ENCODE measurements at places on chromosomes 7 and 10.

DNA sequence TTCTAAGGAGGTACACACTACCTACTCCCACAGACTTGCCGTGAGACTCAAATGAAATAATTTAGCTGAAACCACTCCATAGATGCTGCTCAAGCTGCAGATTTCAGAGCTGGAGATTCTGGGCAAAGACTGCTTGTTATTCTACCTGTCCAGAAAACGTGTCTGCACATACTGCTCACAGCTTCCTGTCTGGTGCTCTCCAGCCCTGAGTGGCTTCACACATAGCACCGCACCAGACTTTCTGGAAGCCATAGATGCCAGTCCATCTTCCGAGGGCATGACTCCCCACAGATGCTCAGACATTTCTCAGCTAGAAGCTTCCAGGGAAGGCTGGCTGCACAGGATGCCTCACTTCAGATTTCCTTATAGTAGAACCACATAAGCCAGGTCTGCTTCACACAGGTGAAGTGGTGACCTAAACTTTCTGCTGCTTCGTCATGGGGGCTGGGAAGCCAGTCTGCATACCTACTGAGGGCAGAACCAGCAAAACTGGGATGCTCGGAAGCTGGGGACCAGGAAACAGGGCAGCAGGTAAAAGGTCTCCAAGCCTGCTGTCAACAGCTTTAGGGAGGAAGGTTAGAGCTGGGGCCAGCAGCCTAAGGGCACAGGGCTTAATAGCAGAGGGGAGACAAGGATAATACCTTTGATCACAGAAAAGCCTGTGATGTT, 18.2 kb downstream of the CCDC6 start:
- DNase-seq: no peak

DNA sequence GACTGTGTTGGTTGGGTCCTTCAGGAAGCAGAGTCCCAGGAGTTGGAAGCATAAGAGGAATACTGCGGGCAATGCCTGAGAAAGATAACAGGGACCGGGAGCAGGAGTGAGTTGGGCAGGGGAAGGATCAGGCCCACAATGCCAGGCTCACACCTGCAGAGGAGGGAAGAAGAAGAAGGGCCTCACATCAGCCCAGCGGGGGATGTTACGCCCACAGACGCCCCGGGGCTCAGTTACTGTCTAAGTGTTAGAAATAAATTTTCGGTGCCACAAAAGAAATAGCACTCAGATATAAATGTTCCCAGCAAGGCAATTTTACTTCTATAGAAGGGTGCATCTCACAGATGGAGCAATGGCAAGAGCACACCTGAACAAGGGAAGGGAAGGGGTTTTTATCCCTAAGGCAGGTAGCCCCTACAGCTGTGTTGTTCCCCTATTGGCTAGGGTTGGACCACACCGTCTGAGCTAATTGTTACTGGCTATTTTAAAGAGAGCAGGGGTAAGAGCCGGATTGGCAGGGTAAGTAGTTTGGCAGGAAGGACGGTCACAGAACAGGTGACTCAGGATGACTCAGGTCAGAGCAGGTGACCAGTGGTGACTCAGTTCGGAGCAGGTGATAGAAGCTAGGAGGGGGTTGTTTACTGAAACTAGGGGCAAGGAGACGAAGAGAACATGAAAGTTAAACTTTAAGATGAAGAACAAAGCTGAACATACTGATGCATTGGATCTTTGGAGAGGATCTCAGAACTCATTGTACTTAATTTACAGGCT, at the start of gene NOS3:
Gene NOS3, plus strand, starts transcription at position 602 of the 771 bp plus-strand sequence. CDS start 2,787 bp downstream, outside the sequence.
- no peak for DNase-seq

DNA sequence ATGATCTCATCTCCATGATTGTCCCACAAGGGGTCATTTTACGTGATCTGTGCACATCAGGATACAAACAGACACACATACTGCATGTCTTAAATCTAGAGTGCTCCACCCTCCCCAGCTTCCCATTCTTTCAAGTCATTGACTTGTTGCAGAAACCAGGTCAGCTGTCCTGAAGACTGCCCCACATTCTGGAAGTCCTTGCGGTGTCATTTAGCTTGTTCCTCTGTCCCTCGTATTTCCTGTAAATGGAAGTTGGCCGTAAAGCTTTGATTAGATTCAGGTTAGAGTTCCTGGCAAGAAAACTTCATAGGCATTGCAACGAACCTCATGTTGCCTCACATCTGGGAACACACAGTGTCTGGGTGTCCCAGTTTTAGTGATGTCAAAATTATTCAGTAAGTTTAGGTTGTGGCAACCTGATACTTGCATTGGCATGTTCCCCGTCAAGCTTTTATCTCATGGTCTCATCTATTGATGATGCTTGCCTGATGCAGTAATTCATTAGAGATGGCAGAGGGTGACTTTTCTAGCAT, 417.4 kb upstream of the GALNT17 start:
- DNase-seq: no peak

DNA sequence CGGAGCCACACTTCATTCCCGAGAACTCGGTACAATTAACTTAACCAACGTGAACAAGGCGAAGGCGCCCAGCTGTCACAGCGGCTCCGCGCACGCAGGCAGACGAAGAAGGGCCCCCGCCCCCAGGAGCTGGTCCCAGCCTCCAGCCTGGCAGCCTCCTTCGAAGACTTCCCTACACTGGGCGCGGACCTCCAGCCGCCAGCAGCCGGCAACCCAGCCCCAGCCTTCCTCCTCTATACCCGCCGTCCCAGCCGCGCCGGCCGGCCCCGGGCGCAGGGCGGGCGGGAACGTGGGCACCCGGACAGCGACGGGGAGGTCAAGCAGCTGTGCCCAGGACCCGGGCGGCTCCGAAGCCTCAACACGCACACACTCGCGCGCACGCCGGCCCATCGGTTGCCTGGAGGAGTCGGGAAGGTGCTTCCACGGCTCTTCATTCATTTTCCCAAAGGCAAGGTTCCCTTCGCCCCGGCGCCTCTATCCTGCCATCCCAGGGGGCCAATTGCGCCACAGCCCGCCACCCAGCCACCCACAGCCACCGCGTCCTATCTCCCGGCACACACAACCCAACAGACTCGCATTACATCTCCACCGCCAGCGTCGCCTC, 1.6 kb downstream of the CHST15 start:
- peak; percentile 72 for DNase-seq

GRCh38 chr7:29552392-29552791, 11.2 kb upstream of the PRR15 start:
- no peak for DNase-seq

GRCh38 chr7:1364906-1365570, 94.2 kb downstream of the MICALL2 start:
- no peak for DNase-seq

DNA sequence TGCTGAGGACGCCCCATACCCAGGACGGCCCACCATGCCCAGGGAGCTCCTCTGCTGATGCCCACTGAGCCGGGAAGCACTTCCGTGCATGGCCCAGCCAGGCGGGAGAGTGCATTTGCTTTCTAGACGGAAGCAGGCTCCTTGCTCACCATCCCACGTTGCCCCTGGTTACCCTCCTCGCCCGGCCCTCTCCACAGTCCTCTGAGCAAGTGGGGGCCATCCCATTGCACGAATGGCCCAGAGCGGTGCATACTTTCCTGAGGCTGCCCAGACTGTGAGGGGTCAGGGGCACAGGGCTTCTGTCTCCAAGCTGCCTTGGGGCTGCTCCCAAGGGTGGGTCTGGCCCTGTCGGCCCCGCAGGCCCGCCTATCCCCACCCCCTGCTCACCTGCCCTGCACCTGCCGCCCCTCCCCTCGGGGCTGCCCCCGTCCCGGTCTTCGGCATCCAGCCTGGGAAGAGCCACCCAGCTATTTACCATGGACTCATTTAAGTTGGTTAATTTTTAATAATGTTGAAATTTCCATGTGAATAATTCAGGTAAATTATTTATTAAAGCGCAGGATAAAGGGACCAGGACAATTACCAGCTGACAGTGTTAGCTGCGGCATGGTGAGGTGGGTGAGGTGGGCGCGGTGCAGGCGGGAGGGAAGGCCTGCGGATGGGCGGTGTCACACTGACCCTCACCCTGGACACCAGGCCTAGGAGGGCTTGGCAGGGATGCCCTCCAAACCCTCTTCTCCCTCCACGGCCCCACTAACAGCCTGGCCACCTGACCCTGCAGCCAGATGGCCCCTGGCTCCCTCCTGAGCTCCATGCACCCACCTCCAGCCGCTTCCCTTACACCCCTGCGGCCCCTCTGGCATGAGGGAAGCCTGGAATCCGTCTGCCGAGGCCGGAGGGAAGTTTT, 104.4 kb downstream of the MICALL2 start:
- DNase-seq: no peak

DNA sequence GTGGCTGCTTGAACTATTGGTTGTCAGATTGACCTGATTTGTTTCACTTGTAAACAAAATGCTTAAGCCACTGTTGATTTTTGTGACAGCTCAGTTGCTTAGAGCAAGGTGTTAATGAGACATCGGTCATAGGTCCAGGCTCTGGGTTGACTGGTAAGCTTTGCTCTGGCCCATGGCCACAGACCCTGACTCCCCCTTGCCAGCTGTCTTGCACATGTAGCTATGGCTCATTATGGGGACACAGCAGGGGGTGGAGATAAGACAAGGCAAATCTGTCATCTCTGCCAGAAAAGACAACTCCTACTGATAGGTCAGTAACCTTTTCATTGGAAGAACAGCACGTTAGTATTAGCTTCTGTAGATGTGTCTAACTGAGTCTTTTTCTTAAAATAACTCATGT, 95.3 kb downstream of the KAT6B start:
- DNase-seq: no peak

DNA sequence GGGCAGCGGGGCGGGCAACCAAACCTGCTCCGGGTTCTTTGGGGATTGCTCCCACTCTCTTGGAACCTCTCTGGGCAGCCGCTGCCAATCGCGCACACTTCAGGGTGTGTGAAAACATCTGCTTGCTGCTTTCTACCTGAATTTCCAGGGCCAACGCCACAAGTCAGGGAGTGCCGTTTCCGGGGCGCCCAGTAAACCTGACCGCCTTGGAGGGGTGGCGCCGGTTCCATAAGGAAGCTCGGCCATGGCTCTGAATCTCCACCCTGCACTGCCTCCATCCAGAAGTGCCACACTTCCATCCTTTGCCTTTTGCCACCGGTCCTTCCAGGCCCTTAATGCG, 679 bp upstream of the AFAP1L2 start:
- DNase-seq: no peak

- no peak for DNase-seq
Observed at GRCh38 chr7:151632750-151633515, 113.2 kb upstream of the RHEB start.

GRCh38 chr7:96241855-96242254, 80.0 kb downstream of the SLC25A13 start:
- no peak for DNase-seq

GRCh38 chr10:821322-821721, 110.2 kb downstream of the LARP4B start:
- no peak for DNase-seq

DNA sequence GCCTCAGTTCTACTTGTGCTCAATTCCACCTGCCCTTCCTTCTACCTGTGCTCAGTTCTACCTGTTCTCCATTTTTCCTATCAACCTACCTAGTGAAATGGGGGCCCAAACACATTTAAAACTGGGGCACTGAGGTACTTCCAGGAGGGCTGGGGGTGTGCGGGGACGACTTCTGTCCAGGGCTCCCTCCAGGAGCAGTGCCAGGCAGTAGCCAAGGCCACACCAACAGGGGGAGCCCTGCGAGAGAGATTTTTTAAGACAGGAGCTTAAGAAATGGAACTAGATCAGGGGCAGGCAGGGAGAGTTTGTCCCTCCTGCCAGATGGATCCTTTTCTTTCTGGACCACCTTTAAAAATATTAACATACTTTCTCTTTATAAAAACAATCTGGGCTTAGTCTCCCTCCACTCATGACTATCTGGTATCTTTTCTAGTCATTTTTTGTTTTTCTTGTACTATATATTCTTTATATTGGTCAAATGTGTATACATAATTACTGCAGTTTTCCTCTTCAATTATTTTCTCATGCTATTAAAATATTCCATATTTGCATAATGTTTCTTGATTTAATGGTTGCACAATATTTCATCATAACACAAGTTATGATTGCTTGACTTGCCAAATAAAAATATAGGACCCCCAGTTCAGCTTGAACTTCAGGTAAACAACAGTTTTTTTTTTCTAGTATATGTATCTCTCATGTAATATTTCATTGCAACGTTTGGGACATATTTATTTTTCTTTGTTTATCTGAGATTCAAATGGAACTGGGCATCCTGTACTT, 47.3 kb upstream of the INSYN2A start:
- DNase-seq: no peak

DNA sequence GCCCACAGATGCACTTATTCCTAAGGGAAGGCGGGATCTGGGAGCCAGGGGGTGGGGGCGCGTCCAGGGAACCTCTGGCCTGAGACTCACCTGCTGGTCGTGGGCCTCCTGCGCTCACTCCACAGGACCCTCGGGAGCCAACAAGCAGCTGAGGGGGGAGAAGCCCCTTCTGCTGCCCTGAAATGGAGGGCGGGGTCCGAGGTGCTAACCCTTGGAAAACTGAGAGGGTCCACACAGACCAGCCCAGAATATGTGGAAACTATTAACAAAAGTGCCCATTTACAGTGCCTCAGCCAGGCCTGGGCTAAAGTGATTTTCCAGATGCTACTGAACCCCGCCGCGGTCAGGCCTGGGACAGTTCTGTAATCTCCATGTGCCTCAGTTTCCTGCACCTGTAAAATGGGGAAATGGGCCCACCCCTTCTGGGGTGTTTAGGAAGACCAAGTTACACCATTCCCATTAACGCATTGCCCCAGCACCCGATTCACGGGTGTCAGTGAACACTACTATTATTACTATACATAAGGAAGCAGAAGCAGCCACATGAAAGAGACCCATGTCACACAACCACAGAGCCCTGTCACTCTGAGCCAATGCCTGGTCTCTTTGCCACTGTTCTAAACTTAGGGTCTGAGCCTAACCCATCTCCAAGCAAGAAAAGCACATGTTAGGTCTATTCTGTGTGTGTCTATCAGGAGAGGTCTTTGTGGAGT, 630 bp upstream of the VSTM4 start:
- DNase-seq: no peak

GRCh38 chr10:72106154-72106849, 18.0 kb upstream of the SPOCK2 start:
- DNase-seq: no peak

DNA sequence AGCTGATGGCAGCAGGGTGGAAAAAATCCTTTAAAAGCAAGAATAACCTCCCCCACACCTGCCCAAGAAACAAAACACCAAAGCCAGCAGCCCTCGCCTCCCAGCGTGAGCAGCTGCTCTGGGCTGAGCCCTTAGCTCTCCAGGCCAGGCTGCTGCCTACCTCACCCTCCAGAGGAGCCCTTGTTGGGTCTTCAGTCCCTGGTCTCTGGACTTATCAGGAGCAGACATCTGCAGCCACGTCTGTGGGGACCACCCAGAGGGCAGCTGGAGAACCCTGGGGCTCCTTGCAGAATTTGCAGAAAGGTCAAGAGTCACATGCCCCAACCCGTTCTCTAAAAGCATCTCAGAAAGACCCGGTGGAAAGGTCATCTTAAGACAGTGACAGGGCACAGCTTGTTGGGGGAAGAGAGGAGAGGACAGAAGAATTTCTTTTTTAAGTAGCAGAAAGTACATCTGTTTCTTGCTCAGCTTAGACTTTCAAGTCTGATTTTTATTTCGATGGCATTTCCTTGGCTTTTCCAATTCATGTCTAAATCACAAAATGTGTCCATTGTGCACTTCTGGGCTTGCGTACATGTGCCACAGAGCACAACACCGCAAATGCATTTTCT, 425.7 kb upstream of the NFE2L3 start:
- DNase-seq: no peak

GRCh38 chr10:7560519-7560918, 106.2 kb downstream of the ITIH5 start:
- no peak for DNase-seq

- DNase-seq: peak; percentile 29
Observed at GRCh38 chr10:511849-512191, 177.6 kb downstream of the DIP2C start.
